ENCODE measurements at places on chromosomes 7 and 10.

GRCh38 chr7:79037001-79037400 lies 416.5 kb downstream of the MAGI2 start:
- DNase-seq: no peak

DNA sequence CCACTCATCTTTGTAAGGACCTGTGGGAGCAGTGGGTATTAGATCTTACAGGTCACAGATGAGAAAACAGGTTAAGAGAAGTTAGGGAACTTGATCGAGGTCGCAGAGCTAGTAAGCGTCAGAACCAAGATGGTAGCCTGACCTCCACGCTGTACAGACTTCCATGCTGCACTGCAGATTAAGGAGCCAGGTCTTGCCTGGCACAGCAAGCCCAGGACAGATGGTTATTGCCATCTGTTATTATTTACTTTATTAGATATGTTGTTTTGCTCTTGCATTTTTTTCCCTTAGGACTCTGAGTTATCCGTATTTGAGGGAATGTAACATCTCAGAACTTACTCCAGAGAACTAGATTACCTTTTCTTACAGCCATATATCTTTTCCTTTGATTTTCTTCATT lies 147.2 kb downstream of the NSUN6 start:
- no peak for DNase-seq

GRCh38 chr10:119734396-119735332 lies 8.8 kb downstream of the INPP5F start:
- no peak for DNase-seq

DNA sequence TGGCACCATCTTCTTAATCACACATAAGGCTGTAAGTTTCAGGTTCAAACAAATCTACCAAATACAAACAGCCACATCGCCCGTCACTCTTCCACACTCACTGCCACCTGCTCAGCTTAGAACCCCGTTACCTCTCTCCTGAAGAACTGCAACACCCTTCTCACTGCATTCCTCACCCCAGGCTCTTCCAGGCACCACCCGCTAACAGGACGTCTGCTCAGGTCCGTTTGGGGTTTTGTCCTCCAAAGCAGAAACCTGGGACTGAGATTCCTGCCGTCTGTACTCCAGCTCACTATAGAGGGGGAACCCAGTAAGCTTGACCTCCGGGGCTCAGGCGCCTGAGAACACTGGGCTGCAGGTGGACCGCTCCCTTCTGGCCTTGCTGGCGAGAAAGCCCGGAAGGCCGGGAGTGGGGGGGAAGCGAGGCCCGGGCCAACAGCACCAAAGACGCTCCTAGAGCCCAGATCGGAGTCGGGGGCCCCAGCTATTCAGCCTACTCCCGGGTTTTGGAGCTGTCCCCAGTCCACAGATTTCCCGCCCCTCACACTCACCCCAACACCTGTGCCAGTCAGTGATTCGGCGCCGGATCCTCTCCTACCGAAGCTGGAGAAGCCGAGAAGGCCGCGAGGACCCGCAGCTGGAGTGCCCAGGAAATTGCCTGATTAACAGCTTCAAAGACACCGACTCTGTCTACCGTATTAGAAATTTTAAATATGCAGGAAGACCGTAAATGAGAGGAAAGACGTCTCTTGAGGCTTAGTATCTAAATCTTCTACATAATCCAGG lies at the start of gene AP3M1:
TSS of gene AP3M1 (minus strand) at position 625 of the 786 bp plus-strand sequence. CDS start 12,449 bp downstream, outside the sequence.
- peak; percentile 72 for DNase-seq

DNA sequence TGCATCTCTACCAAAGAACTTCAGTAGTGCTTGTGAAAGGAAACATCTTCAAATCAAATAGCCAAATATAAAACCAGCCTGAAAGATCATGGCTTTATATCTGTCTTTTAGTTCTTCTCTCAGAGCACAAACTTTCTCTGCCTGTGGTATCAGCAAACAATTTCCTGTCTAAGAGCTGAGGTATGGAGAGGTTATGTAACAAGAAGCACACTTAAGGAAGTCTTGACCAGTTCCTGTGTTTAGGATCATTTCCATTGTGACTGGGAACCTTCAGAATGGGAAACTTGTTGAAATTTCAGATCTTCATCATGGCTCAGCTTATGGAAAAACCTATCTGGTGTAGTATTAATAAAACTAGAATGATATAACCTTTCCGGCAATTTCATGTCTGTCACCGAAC lies 148.8 kb downstream of the MBL2 start:
- DNase-seq: no peak

DNA sequence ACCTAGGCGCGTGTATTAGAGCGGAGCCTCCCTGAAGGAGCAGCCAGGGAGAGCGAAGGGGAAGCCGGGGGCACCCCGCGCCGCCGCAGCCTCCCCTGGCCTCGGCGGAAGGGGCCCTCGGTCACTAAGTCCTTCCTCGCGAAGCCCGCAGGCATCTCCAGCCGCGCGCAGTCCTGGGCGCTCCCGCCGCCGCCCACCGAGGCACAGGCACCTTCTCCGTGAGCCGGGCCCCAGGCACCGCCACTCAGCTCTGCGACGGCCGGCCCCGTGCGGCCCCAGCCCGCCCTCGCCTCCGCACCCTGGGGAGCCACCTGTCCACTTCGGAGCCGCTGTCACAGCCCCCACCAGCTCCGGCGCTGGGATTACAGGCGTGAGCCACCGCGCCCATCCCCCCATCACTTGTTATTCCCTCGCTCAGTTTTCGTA lies 80.8 kb downstream of the ZNF467 start:
- no peak for DNase-seq

- DNase-seq: no peak
These were observed 62.5 kb downstream of the PIK3CG start for GRCh38 chr7:106927536-106927935.

- DNase-seq: peak; percentile 44
These were observed 9.1 kb downstream of the EN2 start for GRCh38 chr7:155466814-155467733.

DNA sequence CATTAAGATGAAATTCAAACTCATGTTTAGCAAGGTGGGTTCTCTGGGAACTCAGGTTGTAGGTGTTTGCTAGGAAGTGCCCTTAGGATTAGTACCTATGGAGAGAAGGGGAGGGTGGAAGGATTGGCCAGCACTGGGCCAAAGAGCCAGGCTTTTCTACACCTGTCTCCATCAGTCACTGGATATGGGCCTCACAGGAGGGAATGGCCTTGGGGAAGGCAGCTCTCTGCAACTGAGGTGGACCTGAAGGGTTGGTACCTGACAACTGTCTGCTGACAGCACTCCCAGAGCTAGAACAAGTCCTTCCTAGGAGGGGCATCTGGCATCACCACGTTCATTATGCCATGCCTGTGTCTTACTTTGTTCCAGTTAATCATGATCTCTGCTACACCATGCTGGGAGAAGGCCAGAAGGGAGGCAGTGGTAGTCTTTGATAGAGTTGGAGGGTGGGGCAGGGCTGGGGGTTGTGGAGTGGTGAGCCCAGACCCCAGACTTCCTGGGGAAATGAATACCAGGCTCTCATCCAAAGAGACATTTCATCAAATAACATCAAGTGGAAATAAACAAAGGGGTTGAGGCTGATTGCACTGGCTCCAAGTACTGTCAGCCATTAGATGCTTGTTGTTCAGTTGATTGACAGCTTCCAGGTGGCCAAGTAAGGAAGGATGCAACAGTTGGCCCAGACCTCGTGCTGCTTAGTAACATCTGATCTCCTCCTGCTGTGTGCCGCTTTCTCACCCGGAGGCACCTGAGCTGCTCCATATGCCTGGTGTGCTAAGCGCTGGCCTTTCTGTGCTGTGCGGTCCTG lies 70.6 kb upstream of the PIK3CG start:
- DNase-seq: no peak

DNA sequence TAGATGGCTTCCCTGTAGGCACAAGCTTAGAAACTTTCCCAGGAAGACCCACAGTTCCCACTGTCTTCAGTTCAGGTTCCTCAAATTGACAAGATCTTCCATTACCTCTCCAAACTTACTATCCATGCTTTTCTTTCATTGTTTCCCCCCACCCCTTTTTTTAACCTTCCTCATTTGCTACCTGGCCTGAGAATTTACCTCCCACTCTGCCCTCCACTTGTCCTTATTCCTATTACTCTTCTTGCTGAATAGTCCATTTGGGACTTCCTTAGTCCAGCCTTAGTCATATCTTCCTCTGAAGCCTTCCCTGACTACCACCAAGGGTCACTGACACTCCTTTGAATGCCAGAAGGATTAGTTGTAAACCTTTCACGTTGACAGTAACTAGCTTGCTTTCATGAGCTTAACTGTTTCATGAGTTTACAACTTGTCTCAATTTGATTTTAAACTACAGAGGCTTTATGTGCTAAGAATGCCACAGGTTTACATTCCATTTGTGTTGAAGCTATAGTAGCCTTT lies 1.2 kb upstream of the CALU start:
- DNase-seq: no peak

DNA sequence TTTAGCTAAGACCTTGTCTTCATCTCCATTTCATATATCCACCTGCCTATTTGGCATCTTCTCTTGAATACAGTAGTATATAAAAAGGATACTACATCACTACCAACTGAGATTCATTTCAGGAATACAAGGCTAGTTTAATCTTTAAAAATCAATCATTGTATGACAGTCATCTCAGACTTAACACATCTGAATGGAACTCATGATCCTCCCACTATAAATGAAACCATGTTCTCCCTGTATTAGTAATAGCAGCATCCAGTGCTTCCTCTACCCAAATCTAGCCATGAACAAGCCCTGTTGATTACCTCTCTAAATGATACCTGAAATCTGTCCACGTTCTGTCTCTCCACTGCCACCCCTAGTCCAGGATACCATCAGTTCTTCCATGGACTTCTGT lies 196.2 kb downstream of the CDK14 start:
- DNase-seq: no peak

GRCh38 chr10:44012921-44013320 lies 364.2 kb upstream of the ZNF32 start:
- no peak for DNase-seq

DNA sequence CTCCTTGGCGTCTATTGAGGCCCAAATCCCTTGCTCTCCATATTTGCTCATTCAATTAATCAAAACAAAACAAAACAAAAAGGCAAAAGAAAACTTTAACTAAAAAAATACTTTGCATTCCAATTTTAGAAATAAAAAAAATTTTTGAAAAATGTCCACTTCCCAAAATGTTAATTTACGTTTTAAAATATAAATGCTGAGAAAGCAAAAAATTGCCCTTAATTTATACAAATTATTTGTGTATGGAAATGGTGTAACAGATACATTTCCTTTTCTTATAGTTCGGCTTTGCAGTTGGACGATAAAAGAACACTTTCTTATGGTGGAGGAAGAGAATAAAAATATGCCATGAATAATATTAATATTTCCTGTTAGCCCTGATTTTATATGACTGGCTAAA lies 652.8 kb upstream of the PFKP start:
- no peak for DNase-seq

DNA sequence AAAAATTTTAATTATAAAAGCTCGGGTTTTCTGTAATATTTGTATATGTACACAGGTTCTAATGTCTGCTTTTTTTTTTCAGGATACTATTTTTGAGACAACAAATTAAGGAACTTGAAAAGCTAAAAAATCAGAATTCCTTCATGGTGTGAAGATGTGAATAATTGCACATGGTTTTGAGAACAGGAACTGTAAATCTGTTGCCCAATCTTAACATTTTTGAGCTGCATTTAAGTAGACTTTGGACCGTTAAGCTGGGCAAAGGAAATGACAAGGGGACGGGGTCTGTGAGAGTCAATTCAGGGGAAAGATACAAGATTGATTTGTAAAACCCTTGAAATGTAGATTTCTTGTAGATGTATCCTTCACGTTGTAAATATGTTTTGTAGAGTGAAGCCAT lies 57.9 kb upstream of the BAMBI start:
- no peak for DNase-seq

- DNase-seq: no peak
These were observed 214.5 kb upstream of the PRSS1 start for GRCh38 chr7:142534726-142535122.

DNA sequence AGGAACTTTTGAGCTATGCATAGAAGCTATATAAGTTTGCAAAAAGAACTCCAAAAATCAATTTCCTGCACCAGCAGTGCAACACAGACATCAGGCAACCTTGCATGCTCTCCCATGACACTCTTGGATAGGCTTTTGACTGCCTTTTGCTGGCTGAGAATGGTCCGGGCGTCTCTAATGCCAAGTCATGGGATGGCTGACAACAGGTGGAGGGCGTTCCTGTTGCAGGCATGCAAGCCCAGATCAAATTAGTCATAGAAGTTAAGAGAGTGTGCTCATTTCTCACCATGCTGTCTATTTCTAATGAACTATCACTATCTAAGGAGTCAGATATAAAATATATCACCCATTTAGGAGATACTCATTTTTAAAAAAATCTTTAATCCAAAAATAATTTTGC lies 8.4 kb downstream of the PLCE1 start:
- no peak for DNase-seq

DNA sequence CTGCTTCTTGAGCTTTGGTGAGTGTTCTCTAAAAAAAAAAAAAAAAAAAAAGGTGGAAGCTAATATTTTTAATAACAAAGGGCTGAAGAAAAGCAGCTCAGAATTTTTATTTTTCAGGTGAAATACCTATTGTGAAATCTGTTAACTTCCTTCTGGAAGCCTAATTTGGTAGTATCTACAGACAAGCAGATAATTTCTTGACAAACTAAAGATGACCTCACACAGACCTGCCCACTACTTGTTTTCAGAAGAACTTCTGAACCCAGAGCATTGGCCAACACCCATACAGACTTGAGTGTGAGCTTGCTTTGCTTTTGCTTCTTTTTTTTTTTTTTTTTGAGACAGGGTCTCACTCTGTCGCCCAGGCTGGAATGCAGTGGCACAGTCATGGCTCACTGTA lies 31.2 kb downstream of the LRRC4 start:
- DNase-seq: no peak

GRCh38 chr10:112124866-112125265 lies 58.7 kb downstream of the GPAM start:
- no peak for DNase-seq

GRCh38 chr7:116357781-116358670 lies 141.5 kb upstream of the CAV2 start:
- DNase-seq: no peak

DNA sequence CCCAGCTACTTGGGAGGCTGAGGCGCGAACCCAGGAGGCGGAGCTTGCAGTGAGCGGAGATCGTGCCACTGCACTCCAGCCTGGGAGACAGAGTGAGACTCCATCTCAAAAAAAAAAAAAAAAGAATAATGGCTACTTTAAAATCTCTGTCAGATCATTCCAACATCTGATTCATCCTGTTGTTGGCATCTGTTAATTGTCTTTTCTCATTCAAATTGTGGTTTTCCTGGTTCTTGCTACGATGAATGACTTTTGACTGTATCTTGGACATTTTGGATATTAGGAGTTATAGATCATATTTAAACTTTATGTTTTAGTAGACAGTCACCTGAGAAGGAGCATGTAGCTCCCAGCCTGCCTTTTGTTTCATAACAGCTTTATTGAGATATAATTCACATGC lies 8.5 kb downstream of the TPST1 start:
- no peak for DNase-seq

DNA sequence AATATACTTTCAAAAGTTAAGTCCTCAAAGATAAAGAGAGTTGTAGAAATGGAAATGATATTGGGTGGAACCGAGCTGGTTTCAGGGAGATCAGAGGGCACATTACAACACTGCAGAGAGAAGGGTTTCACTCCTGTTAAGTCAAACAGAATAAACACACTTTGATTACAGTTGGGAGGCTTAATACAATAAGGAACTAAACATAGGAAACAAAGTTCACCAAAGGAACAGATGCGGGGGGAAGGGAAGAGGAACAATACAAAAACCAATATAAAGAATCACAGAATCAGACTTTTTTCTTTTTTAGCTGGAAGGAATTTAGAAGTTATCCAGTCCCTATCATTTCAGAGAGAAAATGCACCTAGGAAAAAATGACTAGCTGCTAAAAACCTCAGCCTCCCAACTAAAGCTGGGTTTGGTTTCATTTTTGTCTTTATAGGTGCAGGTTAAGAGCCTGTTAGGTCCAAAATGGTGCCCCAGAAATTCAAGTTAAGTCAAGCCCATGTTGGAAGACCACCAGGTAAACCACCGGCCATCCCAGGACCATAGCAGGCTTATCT lies 81.9 kb downstream of the DNMBP start:
- no peak for DNase-seq

All from activated T-cell treated with anti-CD3 and anti-CD28 coated beads for 48 hours (primary cell).